ENCODE measurements at places on chromosomes 7 and 10.
A peak's percentile ranks its signal among the peaks of the same experiment; 100 is the strongest.

GRCh38 chr10:131044379-131045111, 267.0 kb downstream of the TCERG1L start:
- no peak for DNase-seq

DNA sequence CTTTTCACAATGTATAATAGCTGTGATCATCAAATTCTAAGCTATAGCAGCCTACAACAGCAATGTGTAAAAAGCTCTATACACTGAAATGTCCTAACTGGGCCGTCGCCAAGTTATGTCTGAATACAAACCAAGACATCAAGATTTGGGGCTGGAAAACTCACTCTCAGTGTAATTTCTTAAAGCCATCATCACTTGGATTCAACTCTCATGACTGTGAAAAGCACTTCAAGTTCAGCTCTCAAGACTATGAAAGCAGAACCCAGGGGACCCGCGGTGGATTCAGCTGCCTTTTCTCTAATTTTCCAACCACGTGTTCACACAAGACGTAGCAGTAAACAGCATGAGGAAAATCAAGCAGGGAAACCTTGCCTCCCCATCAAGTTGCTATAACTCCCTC, 15.8 kb upstream of the ZNRF2 start:
- DNase-seq = no peak

GRCh38 chr7:137007001-137007694, 138.7 kb downstream of the CHRM2 start:
- no peak for DNase-seq

GRCh38 chr7:115674467-115675024, 356.0 kb downstream of the TFEC start:
- no peak for DNase-seq

DNA sequence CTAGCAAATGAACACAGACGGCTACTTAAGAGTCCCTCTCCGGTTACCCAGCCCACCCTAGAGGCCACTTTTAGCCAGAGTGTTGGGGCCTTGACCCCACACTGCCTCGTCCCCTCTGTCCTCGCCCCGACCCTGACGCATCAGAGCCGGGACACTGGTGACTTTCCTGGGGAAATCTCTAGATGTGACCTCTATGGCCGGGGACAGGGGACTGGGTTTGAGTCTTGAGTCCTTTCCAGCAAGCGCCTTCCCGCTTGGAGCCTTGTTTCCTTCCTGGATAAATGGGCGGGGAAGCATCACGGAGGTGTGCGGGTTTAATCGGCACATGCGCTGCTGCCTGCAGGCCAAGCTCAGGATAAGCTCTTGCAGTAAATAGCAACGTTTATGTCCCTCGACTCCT, 40.7 kb downstream of the NPTX2 start:
- DNase-seq = no peak

- DNase-seq = no peak
Observed at GRCh38 chr10:21990449-21990848, 13.1 kb downstream of the DNAJC1 start.

- peak; percentile 21 for DNase-seq
Observed at GRCh38 chr10:110893559-110894179, 21.9 kb downstream of the PDCD4 start.

DNA sequence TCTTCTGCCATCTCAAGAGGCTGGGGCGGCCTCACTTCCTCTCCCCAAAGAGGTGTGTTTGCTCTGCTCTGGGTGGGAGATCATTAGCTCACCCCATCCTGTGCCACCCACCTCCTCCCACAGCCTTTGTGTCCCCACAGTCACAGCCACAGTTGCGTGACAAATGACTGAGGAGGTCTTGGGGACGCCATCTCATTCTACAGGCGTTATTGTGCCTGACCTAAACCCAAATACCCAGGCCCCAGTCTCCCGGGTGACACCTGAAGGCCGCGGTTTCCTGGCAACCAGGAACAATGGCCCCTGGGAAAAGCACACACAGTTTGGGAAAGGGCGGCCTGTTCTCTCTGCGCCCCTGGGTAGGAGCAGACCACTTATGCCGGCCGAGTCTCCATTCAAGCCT, 51.6 kb downstream of the SLIT1 start:
- peak; percentile 2 for DNase-seq

GRCh38 chr10:94963901-94964300, 25.4 kb downstream of the CYP2C9 start:
- DNase-seq = peak; percentile 25

GRCh38 chr10:15168786-15169554, 477 bp upstream of the NMT2 start:
- peak; percentile 87 for DNase-seq

DNA sequence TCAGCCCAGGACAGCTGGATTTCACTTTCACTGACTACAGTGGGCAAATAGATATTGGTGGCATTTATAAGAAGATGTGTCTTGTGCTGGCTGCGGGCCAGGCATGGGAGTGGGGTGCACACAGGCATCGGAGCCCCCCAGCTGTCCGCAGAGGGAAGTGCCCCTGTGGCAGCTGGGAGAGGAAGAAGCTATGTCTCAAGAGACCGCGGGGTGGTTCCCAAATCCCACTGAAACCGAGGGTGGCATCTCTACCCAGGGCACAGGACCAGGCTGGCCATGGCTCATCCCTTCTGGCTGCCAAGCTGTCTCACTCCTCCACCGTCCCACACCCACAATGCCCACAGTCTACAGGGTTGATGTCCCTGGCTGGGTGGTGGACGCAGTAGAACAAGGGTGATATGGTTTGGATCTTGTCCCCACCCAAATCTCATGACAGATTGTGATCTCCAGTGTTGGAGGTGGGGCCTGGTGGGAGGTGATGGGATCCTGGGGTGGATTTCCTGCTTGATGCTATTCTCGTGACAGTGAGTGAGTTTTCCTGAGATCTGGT, 94.8 kb downstream of the TCERG1L start:
- no peak for DNase-seq

DNA sequence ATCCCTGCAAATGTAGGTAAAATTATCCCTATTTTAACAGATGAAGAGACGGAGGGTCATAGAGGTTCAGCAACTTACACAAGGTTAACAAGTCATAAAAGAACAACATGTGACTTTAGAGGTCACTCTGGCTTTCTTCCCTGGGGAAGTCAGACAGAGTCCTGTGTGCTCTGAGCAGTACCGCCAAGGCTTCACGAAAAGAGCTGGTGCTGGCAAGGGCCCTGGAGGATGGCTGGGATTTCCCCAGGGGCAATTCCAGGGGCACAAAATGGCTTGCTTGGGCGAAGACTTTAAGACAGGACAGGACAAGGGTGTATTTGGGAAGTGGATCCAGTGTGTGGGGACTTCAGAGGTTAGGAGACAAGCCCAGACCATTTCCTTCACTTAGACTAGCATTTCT, 144.1 kb downstream of the PIP4K2A start:
- no peak for DNase-seq

Measured in NCI-H345 (cell line).